ENCODE measurements at places on chromosomes 4 and X. TPM values are rescaled to one million over a fixed set of nuclear protein-coding genes. Genes with fewer than 3 reads are reported as not detected.
A peak's percentile ranks its signal among the peaks of the same experiment; 100 is the strongest.

GRCh38 chrX:1835056-1835455 lies 220.2 kb downstream of the ASMT start:
- no peak for DNase-seq
- H3K27me3 ChIP-seq: no peaks in the 10 kb centered on the region
- no peaks in the 10 kb centered on the region for H3K4me1 ChIP-seq
- H3K4me3 ChIP-seq: no peak overlapping the region
- H3K27ac ChIP-seq: no peak overlapping the region

The SPANXC gene
- not detected for total RNA-seq

DNA sequence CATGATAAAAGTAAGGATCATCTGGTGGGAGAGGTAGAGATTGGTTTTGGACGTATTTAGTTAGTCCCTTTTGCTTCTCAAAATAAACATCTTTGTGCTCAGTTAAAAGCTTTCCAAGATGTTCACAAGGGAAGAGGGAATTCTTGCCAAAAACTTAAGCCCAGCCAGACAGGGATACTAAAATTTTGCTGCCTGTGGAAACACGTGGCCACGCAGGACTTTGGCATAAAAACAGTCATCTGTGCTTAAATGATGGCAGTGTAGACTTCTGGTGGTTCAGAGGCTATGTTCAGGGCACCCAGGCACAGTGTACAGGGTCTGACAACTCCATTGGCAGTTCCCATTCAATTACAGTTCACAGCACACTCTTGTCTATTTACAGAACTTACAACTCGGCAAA lies 93.2 kb upstream of the JADE1 start:
- no peaks in the 10 kb centered on the region for H3K4me1 ChIP-seq
- H3K36me3 ChIP-seq: no peaks in the 10 kb centered on the region
- no peak overlapping the region for H3K4me3 ChIP-seq
- no peak for DNase-seq
- no peak overlapping the region for H3K27ac ChIP-seq
- peaks cover 18% of the 10 kb centered on the region for H3K27me3 ChIP-seq

The CENPVL1 gene
- total RNA-seq: not detected

GRCh38 chr4:91827914-91828313 lies 475.9 kb upstream of the GRID2 start:
- no peaks in the 10 kb centered on the region for H3K27me3 ChIP-seq
- no peak overlapping the region for H3K4me3 ChIP-seq
- H3K27ac ChIP-seq: no peak overlapping the region
- H3K36me3 ChIP-seq: no peaks in the 10 kb centered on the region

DNA sequence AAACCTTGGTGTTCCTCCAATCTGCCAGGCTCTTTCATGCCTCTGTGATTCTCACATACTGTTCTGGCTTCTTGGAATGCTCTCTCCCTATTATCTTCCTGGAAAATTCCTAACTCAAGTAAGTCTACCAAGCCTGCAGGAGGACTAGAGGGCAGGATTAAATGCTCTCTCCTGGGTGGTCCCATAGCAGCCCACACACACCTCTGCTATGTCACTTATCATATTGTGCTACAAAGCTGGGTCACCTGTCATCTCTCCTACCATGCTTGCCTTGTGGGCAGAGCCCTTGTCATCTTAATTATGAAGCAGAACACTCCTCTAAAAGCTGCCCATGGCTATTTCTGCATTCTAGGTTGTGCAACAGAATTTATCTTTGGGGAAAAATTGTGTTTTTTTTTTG lies 344.5 kb upstream of the NOCT start:
- DNase-seq: no peak
- no peaks in the 10 kb centered on the region for H3K36me3 ChIP-seq
- no peak overlapping the region for H3K27ac ChIP-seq
- H3K27me3 ChIP-seq: peaks cover 29% of the 10 kb centered on the region
- H3K4me1 ChIP-seq: no peaks in the 10 kb centered on the region
- no peak overlapping the region for H3K4me3 ChIP-seq

DNA sequence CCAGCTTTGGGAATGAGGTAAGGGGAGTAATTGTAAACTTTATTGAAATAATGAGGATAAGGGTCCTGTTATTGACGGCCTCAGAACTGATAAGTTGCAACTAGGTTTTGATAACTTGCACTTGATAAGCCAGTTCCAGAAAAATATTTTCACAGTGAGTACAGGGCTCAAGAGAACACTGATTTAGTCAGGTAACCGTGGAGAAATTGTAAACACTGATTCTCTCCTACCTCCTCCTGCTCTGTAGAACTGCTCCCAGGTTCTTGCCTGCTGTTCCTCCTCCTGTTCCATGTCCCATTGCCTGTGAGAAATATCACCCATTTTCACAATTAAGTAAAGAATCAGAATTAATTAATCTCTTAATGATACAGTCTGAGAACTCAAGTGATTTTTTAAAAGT lies 55.0 kb upstream of the CXXC4 start:
- H3K4me1 ChIP-seq: no peaks in the 10 kb centered on the region
- H3K36me3 ChIP-seq: no peaks in the 10 kb centered on the region
- H3K27ac ChIP-seq: no peak overlapping the region
- H3K4me3 ChIP-seq: no peak overlapping the region
- DNase-seq: no peak

The TCEAL7 gene
- not detected for total RNA-seq

DNA sequence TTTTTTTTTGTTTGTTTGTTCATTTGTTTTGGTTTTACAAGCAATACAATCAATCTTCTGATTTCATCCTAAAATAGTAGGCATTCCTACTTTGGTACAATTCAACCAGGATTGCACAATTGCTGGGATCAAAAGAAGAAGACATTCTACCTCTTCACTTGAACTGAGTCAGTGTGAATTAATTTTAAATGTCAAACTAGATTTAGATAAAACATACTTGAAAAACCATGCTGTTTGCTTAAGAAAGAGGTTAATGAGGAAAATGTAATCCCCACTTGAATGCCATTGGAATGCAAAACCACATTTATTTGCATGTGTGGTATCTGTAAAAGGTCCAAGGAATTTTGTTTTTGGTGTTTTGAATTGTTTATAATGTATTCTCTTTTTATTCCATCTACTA lies 40.5 kb downstream of the HAND2 start:
- no peak overlapping the region for H3K27ac ChIP-seq
- peaks cover 19% of the 10 kb centered on the region for H3K4me1 ChIP-seq
- no peak overlapping the region for H3K4me3 ChIP-seq
- H3K27me3 ChIP-seq: peaks cover 2% of the 10 kb centered on the region
- no peak for DNase-seq

DNA sequence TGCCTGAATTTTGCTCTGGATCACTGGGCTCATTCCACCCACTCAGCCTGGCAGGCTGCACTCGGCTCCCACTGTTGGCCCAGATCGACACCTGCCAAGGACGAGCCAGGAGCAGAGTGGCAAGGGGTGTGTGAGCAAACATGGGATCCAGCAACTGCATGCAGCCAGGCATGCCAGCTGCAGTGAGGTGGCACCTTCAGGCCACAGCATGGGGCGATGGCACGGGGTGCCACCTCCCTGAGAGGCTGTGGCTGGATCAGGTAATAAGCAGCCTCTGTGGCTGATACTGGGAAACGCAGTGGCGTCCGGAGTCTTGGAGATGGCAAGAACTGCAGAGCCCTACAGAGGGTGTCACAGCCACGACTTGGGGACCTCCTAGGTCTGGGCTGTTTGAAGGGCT lies 244.5 kb upstream of the FSTL5 start:
- no peaks in the 10 kb centered on the region for H3K27me3 ChIP-seq
- no peak overlapping the region for H3K27ac ChIP-seq
- no peaks in the 10 kb centered on the region for H3K4me1 ChIP-seq
- no peak for DNase-seq

The DOK7 gene
- total RNA-seq: not detected

The ADGRL3 gene
- not detected for total RNA-seq

The CTAG2 gene
- not detected for total RNA-seq

The TMPRSS11E gene
- not detected for total RNA-seq

- no peak overlapping the region for H3K4me3 ChIP-seq
- peaks cover 5% of the 10 kb centered on the region for H3K27me3 ChIP-seq
- peaks cover 5% of the 10 kb centered on the region for H3K4me1 ChIP-seq
- H3K36me3 ChIP-seq: no peaks in the 10 kb centered on the region
Measured at GRCh38 chr4:38235354-38235753, 275.2 kb downstream of the PTTG2 start.

GRCh38 chr4:24831637-24832036 lies 36.3 kb downstream of the SOD3 start:
- no peak for DNase-seq
- H3K36me3 ChIP-seq: no peaks in the 10 kb centered on the region
- H3K4me1 ChIP-seq: no peaks in the 10 kb centered on the region
- H3K4me3 ChIP-seq: no peak overlapping the region

- H3K4me3 ChIP-seq: no peak overlapping the region
- DNase-seq: no peak
- H3K36me3 ChIP-seq: no peaks in the 10 kb centered on the region
- H3K27me3 ChIP-seq: peaks cover 22% of the 10 kb centered on the region
- no peak overlapping the region for H3K27ac ChIP-seq
Measured at GRCh38 chr4:107314156-107314555, 278.0 kb upstream of the DKK2 start.

DNA sequence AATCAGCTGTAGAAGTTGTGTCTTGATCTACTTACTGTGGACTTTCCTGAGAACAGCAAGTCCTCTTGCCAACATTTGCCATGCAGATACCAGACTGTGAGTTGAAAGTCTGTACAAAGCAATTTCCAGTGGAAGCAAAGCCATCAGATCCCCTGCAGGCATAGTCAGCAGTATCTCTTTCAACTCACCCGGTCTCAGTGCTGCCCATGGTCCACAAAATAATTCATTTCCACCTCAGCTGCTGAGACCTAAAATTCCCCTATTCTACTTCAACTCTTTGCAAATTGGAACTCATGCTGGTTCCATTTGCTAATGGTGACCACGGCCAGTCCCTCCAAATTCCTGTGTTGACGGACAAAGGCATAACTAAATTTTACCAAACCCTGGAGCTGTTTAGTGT lies 46.0 kb upstream of the RPL34 start:
- H3K27me3 ChIP-seq: no peaks in the 10 kb centered on the region
- no peaks in the 10 kb centered on the region for H3K36me3 ChIP-seq
- H3K4me3 ChIP-seq: no peak overlapping the region
- H3K27ac ChIP-seq: no peak overlapping the region
- no peak for DNase-seq
- H3K4me1 ChIP-seq: peaks cover 7% of the 10 kb centered on the region

DNA sequence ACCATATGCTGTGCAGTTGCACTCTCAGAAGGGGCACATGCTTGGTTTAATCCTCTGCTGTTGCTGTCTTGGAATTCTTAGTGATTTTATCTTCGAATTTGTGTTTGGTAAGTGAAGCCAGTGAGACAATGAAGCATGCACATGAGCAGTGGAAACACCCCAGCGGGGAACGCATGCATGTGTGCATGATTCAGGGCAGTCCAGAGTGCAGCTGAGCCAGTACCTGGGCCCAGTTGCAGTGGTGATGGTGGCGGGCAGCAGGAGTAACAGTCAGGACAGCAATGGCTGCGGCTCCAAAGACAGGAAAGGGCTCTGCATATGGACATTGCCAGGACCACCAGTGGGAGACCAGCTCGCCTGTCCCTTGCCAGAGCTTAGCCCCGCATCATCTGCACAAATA lies 14.3 kb upstream of the TMEM165 start:
- H3K4me3 ChIP-seq: no peak overlapping the region
- no peak for DNase-seq
- peaks cover 7% of the 10 kb centered on the region for H3K27me3 ChIP-seq
- H3K27ac ChIP-seq: no peak overlapping the region

GRCh38 chr4:112287258-112287989 lies 1.7 kb upstream of the TIFA start:
- H3K4me3 ChIP-seq: peak overlapping the region; percentile 95
- no peaks in the 10 kb centered on the region for H3K36me3 ChIP-seq
- peak overlapping the region; percentile 99 for H3K27ac ChIP-seq
- DNase-seq: no peak
- peaks cover 50% of the 10 kb centered on the region for H3K4me1 ChIP-seq

DNA sequence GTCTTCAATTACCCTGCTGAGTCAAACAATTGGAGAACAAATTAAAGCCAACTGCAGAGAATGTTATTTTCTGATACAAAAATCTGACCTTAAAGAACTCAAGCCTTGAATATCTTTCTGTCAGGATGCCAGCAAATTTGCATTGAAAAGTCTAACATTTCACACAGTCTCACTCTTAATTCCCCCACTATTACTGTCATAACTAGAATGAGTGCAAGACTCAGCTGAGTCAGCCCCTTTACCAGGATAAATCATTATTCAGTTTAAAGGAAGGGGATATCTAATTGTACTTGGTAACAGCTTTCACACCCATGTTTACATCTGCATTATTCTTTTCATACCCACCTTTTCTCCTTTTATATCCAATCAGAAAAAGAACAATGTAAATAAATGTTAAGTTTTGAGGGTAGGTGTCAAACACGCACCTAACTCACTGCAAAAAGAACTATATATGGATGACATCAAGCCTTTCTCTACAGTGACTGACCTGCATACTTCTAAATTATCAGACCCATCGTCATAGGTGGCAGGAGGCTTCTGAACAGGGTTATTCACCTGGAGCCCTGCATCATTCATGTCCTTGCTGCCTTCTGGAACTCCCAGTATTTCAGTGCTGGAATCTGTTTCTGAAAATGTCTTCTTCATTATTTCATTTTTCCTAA lies 117.4 kb downstream of the TMA16 start:
- peaks cover 19% of the 10 kb centered on the region for H3K4me1 ChIP-seq
- no peaks in the 10 kb centered on the region for H3K27me3 ChIP-seq
- H3K36me3 ChIP-seq: peaks cover 3% of the 10 kb centered on the region
- H3K27ac ChIP-seq: no peak overlapping the region
- no peak for DNase-seq
- H3K4me3 ChIP-seq: peak overlapping the region; percentile 57

The KLHL34 gene
- 0.73 TPM for total RNA-seq

GRCh38 chr4:183329954-183330742 lies 7.9 kb upstream of the CLDN24 start:
- no peak overlapping the region for H3K27ac ChIP-seq
- peaks cover 2% of the 10 kb centered on the region for H3K4me1 ChIP-seq
- DNase-seq: no peak
- H3K27me3 ChIP-seq: peaks cover 16% of the 10 kb centered on the region
- H3K4me3 ChIP-seq: no peak overlapping the region
- peaks cover 6% of the 10 kb centered on the region for H3K36me3 ChIP-seq

DNA sequence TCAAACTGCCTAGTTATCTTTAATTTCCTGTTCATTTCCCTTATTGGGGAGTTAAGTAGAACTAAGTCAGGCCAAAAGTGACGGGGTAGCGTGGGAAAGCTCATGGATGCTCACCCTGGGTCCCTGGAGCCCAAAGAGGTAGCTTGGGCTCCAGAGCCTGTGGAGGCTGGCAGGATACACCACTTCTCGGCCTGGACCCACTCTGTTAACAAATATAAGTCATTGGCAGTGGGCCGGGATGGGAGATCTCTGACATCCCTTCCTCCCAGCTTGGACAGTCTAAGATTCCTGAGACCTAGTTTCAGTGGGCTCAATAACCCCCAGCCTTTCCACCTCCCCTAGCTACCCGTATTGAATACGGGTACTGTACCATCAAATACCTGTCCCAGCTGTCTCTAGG lies 106.1 kb downstream of the EFNB1 start:
- H3K36me3 ChIP-seq: no peaks in the 10 kb centered on the region
- H3K27me3 ChIP-seq: no peaks in the 10 kb centered on the region
- H3K4me1 ChIP-seq: peaks cover 3% of the 10 kb centered on the region
- no peak overlapping the region for H3K27ac ChIP-seq
- no peak overlapping the region for H3K4me3 ChIP-seq

The KIF4A gene
- 0.23 TPM for total RNA-seq

GRCh38 chr4:7044137-7044930 lies 1.2 kb downstream of the TADA2B start:
- peak overlapping the region; percentile 93 for H3K4me3 ChIP-seq
- DNase-seq: no peak
- H3K27ac ChIP-seq: peak overlapping the region; percentile 89
- no peaks in the 10 kb centered on the region for H3K27me3 ChIP-seq
- H3K4me1 ChIP-seq: peaks cover 45% of the 10 kb centered on the region
- no peaks in the 10 kb centered on the region for H3K36me3 ChIP-seq

- no peak for DNase-seq
- H3K27me3 ChIP-seq: no peaks in the 10 kb centered on the region
- no peaks in the 10 kb centered on the region for H3K36me3 ChIP-seq
- H3K27ac ChIP-seq: peak overlapping the region; percentile 41
- peak overlapping the region; percentile 15 for H3K4me3 ChIP-seq
Measured at GRCh38 chr4:8540072-8540471, 40.1 kb upstream of the GPR78 start.
